C1 segment of cervical spinal cord (tissue), 14 donors: ENCODE measurements at places on chromosomes 1 and 21.

- DNase-seq, result no peak
Measured at GRCh38 chr1:119743308-119743707, 25.4 kb downstream of the HMGCS2 start.

- DNase-seq, result no peak
Measured at GRCh38 chr21:36188081-36188681, 31.6 kb downstream of the DOP1B start.

GRCh38 chr1:60898413-60898812 is 183.9 kb upstream of the NFIA start:
- DNase-seq, result no peak

GRCh38 chr1:30399026-30399425 is 324.4 kb downstream of the MATN1 start:
- DNase-seq, result no peak

- DNase-seq, result no peak
Measured at GRCh38 chr1:21725748-21726392, 56.7 kb upstream of the RAP1GAP start.

DNA sequence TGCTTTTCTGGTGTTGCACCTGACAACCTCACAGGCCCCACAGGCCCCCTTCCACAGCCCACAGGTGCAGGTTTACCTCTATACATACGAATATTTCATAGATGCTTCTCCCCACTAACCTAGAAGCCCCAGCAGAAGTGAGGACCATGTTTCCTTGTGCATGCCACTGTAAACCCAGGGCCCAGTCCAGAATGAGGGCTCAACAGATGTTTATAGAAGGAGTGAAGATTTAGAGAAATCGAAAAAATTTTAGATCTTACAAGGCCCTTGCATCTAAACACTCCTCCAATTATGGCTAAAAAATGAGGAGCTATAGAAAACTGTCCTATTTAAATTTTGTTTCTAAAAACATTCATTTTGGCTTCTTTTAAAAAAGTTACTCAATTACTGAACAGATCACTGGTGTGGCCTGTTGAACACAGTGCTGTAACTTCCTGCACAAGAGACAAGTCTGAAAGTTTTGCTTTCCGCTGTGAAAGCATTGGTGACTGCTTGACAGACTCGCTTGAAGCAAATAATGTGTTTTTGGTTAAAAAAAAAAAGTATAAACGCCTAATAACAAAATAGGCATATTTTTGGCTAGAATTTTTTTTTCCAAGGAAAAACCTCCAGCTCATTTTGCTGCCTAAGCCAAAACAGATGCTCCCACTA is 1.2 kb downstream of the ABCB10 start:
- no peak for DNase-seq

- no peak for DNase-seq
Measured at GRCh38 chr1:43835082-43836021, 98.2 kb upstream of the ARTN start.

DNA sequence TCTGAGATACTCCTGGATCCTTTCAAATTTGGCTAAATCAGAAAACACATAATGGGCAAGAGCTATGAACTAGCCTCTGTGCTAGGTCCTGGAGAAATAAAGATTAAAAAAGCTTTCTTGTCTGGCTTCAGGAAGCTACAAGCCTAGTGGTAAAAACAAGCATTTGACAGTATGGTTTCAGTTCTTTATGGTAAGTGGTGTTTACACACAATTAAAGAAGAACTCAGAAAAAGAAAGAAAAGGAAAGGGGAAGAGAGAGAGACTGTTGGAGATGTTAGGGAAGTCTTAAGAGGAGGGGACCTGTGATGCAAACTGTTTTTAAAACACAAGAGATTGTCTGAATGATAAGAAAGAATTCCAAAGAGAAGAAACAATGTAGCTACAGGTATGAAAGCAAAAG is 1.8 kb downstream of the OR10J1 start:
- DNase-seq, result no peak

DNA sequence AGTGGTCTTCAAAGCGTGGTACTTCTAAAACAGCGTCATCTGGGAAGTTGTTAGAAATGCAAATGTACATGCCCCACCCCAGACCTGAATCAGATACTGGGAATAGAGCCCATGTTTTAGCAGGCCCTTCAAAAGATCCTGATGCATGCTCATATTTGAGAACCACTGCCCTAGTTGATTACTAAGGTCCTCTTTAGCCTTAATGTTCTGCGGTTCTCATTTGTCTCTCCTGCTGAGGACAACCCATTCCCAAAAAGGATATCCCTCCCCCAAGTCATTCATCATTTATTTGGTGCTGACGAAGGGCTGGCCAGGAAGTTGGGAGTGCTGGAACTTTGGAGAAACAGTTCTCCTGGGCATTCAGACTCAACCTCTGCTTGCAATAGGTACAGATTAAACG is 92.4 kb upstream of the RALGPS2 start:
- no peak for DNase-seq

DNA sequence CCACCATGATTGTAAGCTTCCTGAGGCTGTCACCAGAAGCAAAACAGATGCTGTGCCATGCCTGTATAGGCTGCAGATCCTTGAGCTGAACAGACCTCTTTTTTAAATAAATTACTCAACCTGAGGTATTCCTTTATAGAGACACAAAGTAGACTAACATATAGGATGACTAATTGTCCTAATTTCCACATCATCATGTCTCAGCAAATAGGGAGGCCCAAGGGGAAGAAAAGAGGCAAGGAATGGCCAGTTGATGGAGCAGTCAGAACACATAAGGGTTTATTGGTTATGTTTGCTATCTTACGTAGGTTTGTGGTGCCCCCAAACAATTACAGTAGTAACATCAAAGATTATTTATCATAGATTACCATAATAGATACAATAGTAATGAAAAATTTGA is 126.2 kb downstream of the RASAL2 start:
- no peak for DNase-seq

DNA sequence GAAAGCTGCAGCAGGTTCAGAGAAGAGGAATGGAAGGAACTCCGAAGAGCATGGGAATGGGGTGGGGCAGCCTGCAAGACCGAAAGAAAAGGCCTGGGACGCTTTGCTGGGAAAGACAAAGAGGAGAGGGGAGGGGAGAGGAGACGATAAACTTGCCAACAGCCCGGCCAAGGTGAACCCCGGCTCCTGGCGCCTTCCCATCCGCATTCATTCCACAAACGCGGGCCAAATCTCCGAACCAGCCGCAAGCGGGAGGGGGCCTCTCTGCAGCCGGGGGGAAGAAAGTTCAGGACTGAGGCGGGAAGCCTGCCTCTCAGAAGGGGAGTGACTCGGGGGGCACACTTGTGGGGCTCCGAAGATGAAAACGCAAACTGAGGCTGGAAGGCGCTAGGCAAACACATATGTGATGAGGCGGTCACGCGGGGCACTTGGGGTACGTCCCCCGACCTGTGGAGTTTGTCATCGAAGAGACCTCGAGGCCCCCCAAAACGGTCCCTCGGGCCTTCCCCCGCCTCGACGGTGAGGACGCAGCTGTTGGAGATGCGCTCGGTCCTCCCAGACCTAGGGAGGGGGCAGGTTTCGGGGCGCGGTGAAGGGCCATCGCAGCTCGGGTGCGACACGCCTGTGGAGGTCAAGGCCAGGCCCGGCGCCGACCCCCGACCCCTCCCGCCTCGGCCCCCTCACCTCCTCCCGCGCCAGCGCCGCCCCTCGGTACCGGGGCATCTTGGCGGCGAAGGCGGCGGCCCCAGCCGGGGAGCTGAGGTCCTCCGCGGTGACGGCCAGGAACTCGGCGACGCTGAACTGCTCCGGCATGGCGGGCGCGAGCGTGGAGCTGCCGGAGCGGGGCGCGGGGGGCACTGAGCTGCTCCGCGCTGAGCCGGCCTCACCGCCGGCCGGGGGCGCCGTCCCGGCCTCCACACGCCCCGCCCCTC is at the start of gene ASAP3:
TSS of gene ASAP3 (minus strand) at position 859 of the 932 bp plus-strand sequence. CDS start at position 813, 46 bp downstream.
- DNase-seq, result peak; percentile 17

DNA sequence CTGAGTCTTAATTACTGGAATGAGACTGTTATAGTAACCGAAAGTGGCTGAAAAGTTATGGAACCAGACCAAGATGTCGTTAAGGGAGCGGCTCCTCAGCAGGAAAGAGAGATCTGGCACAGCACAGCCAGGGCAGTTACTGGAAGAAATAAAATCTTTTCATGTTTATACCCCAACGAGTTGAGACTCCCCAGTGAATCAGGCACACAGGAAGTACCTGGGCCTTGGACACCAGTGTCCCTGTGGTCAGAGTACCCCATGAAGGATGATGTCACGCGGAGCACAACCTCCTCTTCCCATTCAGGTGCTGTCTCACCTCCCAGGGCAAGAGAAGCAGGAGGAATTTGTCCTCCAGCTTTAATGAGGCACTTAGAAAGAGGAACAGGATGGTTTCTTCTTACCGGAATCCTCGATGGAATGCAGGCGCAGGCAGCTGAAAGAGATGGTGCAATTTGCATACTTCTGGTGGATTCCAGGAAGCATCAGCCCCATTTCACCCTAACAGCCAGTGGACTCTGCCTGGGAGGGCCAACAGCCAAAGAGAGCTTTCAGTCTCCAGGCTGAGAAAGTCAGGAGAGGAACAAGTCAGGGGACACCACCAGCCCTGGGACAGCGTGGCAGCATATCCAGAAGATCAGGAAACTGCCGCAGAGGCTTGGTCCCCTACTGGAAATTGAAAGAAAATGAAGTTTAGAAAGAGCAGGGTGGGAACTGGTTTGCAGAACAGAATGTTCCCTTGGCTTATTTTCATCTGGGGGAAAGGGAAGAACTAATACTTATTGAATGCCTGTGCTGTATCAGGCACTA is 35.9 kb upstream of the CTTNBP2NL start:
- DNase-seq, result peak; percentile 21

- DNase-seq, result no peak
Measured at GRCh38 chr1:71298633-71299032, 217.8 kb upstream of the ZRANB2 start.

DNA sequence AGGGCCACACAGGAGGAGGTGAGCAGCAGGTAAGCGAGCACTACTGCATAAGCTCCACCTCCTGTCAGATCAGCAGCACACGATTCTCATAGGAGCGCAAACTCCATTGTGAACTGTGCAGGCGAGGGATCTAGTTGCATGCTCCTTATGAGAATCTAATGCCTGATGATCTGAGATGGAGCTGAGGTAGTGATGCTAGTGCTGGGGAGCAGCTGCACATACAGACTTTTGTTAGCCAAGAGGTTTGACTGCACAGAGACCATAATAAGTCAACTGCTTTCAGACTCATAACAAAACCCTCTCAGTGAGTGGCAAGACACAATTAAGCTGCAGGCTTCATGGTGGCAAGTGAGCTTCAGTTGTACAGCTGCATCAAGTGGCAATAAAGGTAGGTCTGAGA is 83.4 kb downstream of the PSMG1 start:
- no peak for DNase-seq

DNA sequence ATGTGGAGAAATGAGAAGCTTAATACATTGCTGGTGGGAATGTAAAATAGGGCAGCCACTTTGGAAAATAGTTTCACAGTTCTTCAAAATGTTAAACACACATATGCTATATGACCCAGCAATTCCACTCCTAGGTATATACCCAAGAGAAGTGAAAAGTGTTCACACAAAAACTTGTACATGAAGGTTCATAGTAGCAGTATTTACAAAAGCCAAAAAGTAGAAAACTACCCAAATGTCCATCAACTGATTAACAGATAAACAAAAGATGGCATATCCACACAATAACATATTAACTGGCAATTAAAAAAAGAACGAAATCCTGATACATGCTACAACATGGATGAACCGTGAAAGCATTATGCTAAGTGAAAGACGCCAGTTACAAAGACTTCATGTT is 33.7 kb downstream of the ARHGEF11 start:
- DNase-seq, result no peak

- no peak for DNase-seq
Measured at GRCh38 chr1:156579472-156579871, at the start of gene TTC24. TSS of gene TTC24 (plus strand) at chr1:156579723. CDS start at chr1:156581365, 1,642 bp downstream.

DNA sequence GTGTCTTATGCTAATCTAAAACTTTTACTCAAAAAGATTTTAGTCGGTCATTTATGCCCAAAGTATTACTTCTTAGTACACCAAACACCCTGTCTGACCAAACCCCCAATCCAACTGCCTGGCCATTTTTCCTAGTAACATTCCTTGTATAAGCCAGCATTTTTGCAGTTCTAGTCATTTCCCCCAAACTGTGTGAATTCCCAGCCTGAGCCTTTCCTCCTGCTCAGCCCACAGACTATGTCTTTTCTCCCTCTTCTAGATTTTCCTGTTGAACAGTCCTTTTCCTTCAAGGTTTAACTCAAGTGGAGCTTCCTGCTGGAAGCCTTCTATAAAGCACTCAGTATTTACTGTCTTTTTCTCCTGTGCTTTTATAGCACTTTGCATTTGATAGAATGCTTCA is 843.8 kb downstream of the USP25 start:
- no peak for DNase-seq

DNA sequence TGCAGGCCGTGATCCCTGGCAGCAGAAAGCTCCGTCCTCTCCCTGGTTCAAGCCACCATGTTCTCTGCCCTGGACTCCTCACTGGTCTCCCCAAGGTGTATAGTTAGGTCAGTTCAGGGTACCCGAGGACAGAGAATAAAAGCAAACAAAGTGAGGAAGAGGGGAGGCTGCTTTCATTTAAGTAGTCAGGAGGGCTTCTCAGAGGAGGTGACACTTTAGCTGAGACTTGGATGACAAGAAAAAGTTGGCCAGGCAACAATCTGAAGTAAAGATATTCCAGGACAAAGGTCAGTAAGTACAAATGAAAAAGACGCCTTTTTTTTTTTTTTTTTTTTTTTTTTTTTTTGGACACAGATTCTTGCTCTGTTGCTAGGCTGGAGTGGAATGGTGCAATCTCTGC is 257.8 kb upstream of the TMEM51 start:
- DNase-seq, result no peak

GRCh38 chr21:32599091-32599490 is 13.1 kb downstream of the CFAP298 start:
- DNase-seq, result no peak

DNA sequence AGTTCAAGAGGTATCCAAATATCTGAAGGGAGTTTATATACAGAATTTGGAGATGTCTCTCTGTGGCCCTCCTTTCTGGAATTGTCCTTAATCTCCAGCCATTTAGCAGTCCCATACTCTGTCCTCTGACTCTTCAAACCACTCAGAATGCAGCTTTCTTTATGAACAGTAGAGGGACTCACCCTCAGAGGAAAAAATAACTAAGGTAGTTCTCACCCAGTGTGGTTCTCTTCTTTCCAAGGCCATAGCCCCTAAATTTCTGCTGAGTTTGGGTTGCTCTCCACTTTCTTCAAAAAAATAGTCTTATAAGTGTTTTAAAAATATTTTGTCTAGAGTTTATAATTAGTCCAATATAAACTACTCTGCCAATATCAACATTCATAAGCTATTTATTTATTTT is 369.7 kb downstream of the MATN1 start:
- DNase-seq, result no peak

DNA sequence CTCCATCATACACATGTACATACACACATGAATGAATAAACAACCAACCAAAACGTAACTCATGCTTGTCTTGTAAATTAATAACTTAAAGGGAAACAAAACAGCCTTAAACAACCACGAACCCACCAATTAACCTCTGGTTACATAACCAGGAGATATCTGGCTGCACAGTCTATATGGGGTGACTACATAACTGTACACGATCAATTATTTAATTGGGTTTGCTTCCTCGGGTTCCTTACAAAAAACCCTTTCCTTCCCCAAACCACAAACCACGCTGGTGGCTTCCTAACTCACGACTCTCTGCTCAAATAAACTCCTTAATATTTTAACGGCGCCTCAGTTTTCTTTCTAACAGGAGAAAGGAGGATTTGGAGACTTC is 744 bp downstream of the ZNF670 start:
- no peak for DNase-seq

- no peak for DNase-seq
Measured at GRCh38 chr1:228007801-228008341, 1.1 kb downstream of the WNT3A start.

GRCh38 chr21:21807598-21807903 is 809.3 kb downstream of the NCAM2 start:
- DNase-seq, result no peak

GRCh38 chr1:228695015-228695955 is 40.0 kb upstream of the RHOU start:
- DNase-seq, result no peak
